Stimulated activated CD4-positive, alpha-beta T cell treated with anti-CD3 and anti-CD28 coated beads, Interleukin-15, amount 100 ng/mL, for 1 hour (primary cell): ENCODE measurements at places on chromosomes 1 and 21.

GRCh38 chr1:54927472-54928240 lies 40.7 kb upstream of the DHCR24 start:
- DNase-seq = no peak

- no peak for DNase-seq
Observed at GRCh38 chr1:202835548-202836072, 24.9 kb downstream of the PCAT6 start.

DNA sequence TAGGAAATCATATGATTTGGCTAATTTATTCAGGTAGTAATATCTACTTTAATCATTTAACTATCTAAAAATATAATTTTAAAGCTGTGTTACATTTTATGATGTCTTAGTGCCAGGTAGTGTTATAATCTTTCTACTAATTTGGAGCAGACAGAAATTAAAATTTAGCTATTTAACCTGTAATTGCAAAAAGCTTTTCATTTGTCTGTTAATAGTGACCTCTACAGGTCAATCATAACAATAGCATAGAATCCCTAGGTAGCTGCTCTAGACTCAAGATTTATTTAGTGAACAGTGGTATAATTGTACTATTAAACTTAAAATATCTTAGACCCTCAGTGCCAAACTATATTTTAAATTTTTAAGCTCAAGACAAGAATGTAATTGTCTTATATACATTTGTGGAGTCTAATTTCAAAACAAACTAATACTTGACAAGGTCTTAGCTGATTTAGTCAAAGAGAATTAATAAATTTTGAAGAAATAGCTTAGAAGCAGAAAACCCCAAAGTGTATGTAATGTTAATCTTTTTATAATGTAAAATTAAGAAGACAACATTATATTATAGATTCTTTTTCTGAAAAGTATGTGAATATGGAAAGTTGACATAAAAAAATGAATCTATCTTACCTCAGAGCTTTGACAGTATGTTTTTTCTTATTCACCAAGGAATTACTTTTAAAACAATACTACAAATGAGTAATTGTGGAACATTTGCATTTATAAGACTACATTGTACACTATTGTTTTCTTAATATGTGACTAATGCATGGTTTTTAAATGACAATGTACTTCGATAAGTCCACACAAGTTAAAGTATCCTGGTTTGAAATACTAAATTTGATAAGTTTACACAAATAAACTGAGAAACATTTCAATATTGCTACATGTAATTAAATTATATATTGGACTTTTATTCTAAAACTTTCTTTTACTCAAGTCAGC lies 64.1 kb upstream of the RNPC3 start:
- no peak for DNase-seq

- DNase-seq = no peak
Observed at GRCh38 chr1:18922319-18922726, 20.0 kb upstream of the ALDH4A1 start.

DNA sequence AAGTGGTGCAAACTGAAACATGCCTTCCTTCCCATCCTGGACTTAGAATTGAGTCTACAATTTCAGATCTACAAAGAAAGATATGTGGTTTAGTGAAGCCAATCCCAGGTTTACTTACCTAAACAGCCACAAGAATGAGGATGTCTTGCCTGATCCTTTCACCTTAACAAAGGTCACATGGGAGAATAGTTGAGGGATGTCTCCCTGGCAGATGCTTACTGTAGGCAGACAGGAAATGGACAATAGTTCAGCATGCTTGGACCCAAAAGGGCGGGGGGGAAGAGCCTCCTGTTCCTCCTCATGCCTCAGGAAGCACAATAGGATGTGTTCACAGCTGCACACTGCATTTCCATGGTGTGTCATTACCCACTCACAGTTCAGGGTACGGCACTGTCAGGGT lies 492.7 kb upstream of the USP24 start:
- no peak for DNase-seq

DNA sequence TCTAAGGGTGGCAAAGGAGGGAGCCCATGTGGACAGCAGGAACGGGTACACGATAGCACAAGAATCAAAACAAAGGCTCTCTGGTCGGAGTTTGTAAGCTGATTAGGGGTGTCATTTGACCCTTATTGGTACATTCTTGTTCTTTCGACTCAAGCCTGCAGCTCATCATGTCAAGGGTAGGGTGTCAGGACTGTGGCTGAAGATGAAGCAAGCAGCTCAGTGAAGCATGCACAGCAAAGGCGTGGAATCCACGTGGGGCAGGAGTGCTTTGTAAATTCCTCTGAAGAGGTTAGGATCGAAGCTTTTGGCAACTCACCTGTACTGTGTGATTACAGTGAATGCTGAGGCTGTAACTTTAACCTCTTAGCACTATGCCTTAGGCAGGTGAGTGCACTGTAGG lies 4.7 kb upstream of the ABCB10 start:
- no peak for DNase-seq

- no peak for DNase-seq
Observed at GRCh38 chr21:41600961-41601572, 93.1 kb upstream of the TMPRSS2 start.

DNA sequence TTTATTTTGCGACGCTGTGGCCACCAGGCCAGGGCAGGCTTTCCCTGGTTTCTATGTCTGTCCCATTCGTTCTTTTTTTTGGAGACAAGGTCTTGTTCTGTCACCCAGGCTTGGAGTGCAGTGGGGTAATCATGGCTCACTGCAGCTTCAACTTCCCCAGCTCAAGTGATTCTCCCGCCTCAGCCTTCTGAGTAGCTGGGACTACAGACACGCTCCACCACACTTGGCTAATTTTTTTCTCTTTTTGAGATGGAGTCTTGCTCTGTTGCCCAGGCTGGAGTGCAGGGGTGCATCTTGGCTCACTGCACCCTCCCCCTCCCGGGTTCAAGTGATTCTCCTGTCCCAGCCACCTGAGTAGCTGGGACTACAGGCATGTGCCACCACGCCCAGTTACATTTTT lies 43.4 kb upstream of the WNT4 start:
- DNase-seq = no peak

GRCh38 chr1:63774617-63775417 lies 1.0 kb downstream of the ROR1 start:
- DNase-seq = no peak

DNA sequence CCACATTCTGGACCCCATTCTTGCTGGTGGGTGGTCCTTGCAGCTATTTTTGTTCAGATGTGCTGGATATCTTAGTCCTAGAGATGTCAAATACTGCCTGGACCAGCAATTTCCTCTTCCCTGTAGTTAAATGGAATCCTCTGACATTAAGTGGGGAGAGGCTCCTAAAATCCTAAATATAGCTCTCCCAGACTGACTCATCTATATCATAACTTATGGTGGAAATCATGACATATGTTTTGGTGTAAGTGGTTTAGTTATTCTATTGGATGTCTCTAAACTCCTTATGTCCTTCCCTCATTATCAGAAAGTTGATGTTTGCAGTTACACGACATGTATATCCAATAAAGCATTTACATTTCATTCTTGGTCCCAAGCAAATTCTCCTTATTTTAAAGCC lies 73.1 kb downstream of the KCNJ6 start:
- DNase-seq = no peak

DNA sequence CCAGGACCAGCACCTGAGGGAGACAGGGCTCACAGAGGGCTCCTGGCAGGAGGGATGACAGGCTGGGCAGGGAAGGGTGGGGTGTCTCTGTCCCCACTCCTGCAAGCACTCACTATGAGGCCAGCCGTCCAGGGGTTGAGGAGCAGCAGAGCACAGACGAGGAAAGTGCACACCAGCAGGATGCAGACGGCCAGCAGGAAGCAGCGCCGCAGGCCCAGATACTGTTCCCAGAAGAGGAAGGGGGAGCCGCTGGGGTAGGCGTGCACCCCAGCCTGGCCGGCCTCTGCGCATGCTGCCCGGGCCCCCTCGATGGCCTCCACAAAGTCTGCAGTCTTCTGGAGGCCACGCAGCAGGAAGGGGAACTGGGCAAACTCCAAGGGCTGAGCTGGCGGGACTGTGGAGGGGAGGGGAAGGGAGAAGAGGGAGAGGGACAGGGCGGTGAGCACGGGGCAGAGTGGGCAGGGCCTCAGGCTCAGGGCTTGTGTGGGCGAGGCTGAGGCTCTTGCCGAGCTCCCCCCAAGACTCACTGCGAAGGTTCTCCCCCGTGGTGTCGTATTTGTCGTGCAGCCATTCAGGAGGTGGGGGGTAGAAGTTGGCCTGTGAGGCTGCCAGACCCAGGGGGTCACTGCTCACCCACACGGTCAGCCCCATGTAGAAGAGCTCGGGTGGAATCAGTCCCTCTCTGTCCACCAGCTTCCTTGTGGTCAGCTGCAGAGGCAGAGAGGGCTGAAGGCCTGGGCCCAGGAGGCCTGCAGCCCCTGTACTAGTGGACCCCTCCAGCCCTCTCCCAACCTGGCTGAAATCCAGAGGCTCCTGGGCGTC lies 16.5 kb downstream of the PTCH2 start:
- DNase-seq = no peak

- no peak for DNase-seq
Observed at GRCh38 chr1:43447891-43448708, 5.6 kb downstream of the HYI start.

DNA sequence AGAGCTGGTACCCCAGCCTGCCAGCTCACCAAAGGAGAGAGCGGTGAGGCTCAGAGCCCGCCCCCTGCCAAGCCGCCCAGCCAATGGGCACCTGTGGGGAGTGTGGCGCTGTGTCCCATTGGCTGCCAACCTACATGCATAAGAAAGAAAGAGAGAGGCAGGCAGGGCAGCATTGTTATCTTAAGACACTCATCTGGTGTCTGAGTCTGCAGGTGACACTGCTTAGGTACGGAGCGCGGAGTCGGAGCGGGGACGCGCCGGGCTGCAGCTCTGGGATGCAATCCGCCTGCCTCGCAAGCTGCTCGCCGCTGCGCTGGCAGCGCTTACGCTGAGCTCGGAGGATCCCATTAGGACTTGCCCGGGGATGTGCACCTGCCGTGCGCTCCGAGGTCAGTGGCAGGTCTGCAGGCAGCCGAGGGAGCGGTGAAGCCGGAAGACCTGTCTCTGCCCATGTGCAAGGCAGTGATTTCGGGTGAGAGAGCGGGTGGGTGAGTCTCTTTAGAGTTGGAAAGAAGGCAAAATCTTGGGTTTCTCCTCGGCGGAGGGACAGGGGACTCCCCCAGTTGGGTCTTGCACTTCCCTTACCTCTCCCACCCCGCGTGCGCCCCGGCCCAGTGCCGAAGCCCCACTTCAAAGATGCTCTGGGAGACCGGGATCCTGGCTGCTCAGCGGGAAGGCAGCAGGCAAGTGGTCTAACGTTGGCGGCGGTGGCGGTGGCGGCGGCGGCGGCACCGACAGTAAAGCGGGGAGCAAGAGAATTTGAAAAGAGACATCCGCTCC lies at the start of gene BRINP2:
BRINP2 (plus strand) TSS at position 203 of the 780 bp plus-strand sequence. CDS start 58,919 bp downstream, outside the sequence.
- DNase-seq = no peak

DNA sequence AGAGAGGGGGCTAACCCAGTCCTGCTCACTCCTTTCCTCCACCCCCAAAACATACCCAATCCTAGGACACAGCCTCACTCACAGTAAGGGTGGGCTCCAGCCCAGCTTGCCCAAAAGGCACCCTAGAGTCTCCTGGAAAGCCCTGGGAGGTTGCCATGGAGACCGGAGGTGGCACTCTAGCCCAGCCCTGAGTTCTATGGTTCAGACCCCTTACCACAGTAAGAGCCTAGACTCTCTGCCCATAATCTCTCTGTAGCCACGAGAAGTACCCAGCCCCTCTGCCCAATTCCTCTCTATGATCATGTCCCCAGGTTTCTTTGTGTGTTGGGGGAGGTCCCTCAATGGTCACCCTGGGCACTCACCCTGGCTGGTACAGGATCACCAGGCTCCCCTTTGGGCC lies 14.4 kb downstream of the COL16A1 start:
- no peak for DNase-seq

- no peak for DNase-seq
Observed at GRCh38 chr1:65323246-65323645, 13.9 kb downstream of the DNAJC6 start.

- no peak for DNase-seq
Observed at GRCh38 chr1:7379441-7379971, 391.6 kb upstream of the VAMP3 start.

- DNase-seq = no peak
Observed at GRCh38 chr1:8133657-8134430, 107.7 kb upstream of the ERRFI1 start.

- no peak for DNase-seq
Observed at GRCh38 chr21:41235201-41235600, 67.2 kb downstream of the BACE2 start.

DNA sequence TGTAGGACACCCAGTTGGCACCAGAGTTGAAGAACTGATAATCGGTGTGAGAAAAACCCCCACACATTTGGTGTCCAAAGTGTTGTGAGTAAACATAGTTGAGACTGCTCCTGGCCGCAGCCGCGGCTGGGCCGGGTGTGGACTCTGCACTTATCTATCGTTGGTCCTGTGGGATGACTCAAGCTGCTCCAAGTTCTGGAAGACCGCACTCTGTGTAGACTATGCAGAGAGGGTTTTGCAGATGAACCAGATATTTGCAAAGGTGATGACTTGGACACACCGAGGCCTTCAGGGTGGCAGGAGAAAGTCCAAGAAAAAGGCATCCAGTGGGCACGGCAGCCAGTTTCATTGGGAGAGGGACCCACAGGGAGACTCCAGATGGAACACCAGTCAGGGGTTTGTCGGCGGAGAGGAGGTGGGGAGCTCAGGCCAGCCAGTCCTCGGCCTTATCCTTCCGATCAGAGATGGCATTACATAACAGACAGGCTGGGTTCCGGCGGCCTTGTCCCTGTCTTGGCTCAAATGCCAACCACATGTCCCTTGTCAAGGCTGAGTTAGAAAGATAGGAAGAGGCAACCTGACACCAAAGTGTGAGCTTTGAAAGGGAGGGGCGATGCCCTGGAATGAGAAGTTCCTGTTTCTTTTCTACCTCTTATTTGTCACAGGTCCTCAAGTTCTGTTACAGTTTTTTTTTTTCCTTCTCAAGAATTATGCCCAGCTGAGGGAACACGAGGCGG lies 21.1 kb downstream of the C2CD2 start:
- no peak for DNase-seq

GRCh38 chr1:67722292-67722944 lies 37.4 kb downstream of the GADD45A start:
- no peak for DNase-seq

DNA sequence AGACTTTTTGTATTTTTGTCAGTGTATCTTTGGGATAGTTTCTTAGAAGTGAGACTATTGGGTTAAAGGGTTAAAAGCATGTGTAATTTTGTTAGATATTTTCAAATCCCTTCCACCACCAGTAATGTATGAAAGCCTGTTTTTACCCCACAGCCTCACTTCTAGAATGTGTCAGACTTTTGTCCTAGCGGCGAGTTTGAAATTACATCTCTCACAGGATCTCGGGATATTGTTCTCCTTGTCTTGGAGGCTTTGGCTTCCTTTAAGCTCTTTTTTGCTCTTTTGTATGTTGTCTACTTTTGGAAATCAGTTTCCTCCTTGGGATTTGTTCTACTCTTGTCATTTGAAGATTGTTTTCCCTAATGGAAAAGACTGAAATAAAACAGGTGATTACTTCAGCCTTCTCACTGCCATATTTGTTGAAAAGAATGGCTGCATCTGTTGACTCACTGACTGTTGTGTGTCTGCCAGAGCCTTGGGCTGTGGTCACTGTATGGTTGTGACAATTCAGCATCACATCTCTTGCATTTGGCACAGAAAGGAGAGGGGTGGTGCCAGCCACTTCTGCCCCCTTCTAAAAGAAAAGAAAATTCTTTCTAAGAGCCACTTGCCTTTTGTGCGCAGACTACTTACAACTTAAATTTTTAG lies 22.6 kb downstream of the ST3GAL3 start:
- no peak for DNase-seq

GRCh38 chr1:17207046-17207445 lies 2.1 kb downstream of the PADI1 start:
- no peak for DNase-seq

- no peak for DNase-seq
Observed at GRCh38 chr1:61754545-61754944, 12.3 kb downstream of the PATJ start.
